ENCODE measurements at places on chromosomes 2 and 18. TPM values are rescaled to one million over a fixed set of nuclear protein-coding genes. Genes with fewer than 3 reads are reported as not detected.

Gene REEP1
- polyA plus RNA-seq: not detected

Gene GCKR
- polyA plus RNA-seq: not detected

Gene TMEM178A
- polyA plus RNA-seq: not detected

Gene ABCG5
- not detected for polyA plus RNA-seq

DNA sequence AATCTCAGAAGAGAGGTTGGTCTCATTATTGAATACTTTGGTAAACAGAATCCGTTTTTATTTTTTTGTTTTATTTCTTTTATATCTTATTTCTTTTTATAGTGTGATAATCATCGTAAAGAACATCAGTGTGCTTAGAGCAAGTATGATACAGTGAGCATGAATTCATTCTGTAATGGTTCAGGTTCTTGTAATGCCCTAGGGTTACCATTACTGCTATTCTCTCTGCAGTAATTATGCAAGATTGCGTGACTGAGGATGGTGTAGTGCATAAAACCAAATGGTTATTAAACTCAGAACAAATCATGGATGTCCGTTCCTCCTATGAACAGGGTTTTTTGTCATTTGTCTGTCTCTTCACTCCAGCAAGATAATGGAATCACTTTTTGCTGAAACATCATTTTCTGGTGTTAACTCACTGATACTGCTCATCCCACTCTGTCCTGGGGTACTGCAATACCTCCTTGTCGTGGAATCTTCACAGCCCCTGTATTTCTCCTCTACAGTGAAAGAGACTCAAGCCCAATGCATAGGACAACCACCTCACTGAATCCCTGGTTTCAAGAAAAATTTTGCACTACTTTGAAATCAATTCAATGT is 274.8 kb upstream of the ST6GAL2 start:
- DNase-seq: no peak

GRCh38 chr2:172087207-172087779 is 2.0 kb downstream of the DLX1 start:
- no peak for DNase-seq

DNA sequence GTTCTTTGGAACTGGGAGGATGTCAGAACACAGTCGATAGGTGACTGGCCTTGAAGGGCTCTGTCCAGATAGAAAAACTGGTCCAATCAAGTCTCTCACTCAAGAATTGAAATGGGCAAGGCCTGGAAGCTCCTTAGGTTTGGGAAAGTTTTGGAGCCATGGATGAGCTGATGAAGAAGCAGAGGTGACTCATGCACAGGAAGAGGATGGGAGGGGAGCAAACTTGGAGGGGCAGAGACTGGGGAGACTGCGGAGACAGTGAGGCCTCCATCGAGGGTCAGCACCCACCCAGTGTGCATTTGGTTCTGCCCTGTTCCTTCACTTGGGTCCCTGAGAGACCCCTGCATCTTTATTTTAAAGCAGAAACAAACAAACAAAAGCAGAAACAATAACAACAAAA is 41.1 kb downstream of the SOWAHC start:
- no peak for DNase-seq

GRCh38 chr18:79629249-79629558 is 50.4 kb upstream of the CTDP1 start:
- no peak for DNase-seq

DNA sequence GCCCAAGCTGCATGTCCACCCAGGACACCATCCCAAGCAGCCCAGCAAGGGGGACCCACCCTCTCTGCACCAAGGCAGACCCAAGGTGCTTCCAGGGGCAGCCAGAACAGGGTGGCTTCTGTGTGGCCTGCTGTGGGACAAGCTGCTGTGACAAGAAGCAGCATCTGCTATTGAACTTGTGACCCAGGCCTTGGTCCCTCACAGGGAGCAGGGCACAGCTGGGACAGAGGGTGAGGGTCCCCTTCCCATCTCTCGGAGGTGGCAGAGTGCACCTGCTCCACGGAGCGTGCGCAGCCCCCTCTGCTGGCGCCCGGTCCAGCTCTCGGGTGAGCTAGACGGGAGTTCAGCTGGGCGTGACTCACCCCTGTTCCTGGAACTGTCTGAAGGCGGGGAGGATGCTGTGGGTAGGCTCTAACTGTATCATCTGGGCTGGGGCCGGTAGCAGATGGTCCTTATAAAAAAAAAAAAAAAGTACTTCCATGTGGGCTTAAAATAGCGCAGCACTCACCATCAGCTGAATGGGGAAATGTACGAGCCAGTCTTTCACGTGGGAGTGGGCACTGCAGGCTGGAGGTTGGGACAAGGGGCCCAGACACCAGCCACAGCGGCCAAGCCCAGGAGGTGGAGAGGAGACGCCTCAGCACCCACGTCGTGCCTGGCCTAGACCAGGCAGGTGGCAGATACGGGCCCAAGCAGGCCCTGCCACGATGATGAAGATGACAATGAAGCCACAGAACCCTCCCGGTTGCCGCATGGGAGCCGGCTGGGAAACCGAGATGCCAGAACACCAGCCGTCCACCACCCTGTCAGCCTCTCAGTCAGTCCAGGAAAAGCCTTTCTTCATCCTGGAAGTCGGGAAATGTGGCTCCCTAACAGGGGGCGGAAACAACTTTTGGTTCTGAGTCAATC is 136.8 kb upstream of the ID2 start:
- DNase-seq: peak; percentile 51

DNA sequence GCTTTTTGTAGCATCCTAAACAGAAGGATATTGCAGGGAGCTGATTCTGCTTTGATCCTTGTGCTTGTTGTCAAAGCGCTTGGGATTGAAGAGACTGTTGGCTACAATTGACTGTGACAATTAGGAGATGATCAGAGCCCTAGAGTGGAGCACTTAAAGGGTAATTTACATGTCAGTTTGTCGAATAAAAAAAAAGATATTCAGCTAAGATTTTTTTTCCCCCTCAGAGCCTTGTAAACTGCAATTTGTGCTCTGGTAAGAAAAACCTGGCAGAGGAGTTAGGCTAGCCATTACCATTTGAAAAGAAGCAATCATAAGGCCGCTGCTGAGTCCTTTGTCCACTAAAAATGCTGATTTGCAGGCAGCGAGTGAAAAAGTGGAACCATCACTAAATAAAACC is 47.8 kb upstream of the ZEB2 start:
- no peak for DNase-seq

Data from naive thymus-derived CD8-positive, alpha-beta T cell (primary cell).